ENCODE measurements at places on chromosomes 7 and 10.
A peak's percentile ranks its signal among the peaks of the same experiment; 100 is the strongest.

GRCh38 chr10:37711617-37712488 is 145.6 kb downstream of the ZNF248 start:
- no peak for DNase-seq

DNA sequence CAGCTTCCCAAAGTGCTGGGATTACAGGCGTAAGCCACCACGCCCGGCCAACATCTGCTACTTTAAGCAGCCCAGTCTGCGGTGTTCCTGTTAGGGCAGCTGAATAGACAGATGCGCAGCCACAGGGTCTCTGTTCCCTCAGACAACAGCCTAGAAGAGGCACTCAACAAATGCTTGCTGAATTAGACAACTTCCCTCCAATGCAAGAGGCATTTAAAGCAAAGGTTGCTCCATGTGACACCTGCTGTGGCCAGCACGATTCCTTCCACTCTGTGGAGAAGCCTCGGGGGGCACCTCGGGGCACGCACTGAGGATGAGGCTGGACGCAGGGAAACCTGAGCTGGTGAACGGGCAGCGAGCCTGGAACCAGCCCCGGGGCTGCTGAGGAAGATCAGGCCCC is 237.8 kb downstream of the MAD1L1 start:
- no peak for DNase-seq

DNA sequence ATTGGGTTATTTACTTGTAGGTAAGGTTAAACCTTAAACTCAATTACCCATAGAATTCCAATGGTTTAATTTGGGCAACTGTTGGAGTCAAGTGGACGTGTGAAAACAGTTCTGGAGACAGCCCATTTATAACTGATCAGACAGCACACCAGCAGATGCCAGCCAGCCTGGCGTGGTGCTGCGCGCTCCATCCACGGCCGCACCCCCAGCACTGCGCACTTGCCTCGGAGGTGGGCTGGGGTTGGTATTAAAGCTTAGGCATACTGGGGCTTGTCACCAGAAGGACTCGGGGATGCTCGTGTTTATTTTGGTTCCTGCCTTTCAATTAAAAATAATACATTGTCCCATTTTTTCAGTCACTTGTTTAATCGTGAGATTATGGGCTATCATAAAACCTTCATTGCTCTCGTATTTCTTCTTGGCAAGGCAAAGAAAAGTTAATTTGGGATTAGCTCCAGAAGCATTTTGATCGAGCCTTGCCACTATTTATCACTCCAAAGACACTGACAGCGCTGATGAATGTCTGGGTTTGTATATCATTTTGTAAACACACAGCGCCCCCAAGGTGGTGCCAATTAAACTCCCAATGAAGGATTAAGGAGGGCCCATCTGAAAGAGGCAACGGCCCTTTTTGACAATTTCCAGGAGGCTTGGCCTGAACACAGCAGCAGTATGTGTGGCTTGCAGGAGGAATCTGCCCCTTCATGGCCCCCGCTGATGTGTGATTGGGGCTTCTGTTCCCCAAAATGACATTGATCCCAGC is 204.5 kb upstream of the CXCL12 start:
- no peak for DNase-seq

- DNase-seq, result no peak
These were observed 118.1 kb downstream of the INHBA start for GRCh38 chr7:41584746-41585145.

DNA sequence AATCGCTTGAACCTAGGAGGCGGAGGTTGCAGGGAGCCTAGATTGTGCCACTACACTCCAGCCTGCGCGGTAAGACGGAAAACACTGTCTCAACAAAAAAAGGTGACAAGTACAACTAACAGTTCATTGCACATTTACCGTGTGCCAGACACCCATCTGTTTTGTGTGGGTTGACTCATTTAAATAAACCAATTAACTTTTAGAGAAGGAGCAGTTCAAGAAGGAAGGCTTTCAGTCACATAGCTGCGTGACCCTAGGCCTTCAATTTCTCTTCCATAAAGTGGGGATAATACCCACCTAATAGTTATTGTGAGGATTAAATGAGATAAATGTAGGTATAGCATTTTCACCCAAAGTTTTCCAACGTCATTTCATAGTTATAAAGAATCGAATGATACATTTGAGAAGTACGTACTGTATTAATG is 52.3 kb upstream of the KDM7A start:
- DNase-seq, result no peak

DNA sequence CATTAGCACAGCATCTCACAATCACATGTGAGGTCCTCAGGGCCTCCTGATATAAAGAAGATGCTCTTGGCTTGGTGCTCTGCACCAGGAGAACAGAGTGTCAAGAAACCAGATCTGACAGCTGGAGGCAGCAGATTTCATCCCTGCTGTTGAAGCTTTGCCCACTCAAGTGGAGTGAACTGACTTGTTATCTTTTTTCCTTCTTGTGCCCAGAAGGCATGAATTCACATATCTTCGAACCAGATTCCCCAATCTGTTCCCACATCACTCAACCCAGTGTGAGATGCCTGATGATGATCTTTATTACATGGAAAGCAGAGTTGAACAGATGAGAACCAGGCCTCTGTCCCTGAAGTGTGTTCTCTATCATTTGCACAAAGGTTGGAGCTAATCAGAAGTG is 521.0 kb downstream of the SORCS1 start:
- DNase-seq, result no peak

GRCh38 chr7:36309301-36309700 is 80.4 kb upstream of the ANLN start:
- DNase-seq, result no peak

GRCh38 chr10:128451879-128452278 is 325.7 kb upstream of the MKI67 start:
- no peak for DNase-seq

DNA sequence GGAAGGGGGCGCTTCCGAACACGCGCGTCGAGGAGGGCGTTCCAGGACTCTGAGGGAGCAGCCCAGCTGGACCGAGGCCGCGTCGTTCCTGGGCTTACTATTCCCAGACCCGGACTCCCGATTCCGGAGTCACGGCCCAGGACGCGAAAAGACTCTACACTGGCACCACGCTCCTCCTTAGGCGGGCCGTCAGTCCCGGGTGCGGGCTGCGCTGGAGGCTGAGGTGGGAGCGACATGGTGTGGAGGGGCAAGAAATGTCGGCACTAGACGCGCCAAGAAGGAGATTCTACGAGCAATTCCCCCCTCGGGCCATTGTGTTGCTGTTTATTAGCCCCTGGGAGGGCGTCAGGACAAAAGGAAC is 584 bp upstream of the RUNDC3B start:
- DNase-seq, result no peak

- no peak for DNase-seq
These were observed 4.2 kb downstream of the CYTH3 start for GRCh38 chr7:6268023-6268900.

- DNase-seq, result peak; percentile 17
These were observed 737 bp downstream of the CNNM2 start for GRCh38 chr10:102918817-102919245.

DNA sequence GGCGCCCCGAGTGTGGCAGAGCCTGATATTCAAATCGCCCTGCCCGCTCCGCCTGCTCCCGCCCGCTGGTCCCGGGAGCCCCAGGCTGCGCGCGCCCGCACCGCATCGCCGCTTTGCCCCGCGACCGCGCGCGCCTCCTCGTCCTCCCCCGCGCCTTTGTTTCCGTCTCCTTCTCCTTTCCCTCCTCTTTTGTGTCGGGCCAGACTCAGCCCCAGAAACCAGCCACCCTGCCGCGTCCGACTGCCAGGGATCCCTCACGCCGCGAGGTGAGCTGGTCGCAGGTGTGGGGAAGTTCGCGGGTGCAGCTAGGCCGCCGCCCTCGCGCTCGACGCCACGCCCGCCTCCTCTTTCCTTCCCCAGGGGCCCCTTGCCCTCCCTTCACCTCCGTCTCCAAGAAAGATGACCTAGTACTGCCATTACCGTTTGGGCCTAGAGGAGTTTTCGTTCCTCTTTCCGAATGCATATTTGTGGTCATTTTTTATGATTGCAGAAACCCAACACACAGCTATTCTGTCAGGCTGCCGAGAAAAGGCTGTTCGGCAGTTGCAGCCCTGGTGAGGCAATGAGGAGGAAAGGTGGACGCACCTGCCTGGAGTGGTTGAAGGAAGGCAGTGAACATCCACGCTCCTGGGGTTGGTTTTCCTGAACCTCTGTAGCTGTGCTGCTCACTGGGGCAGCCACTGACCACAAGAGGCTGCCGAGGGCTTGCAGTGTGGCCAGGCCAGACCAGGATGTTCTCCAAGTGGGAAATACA is 107.3 kb downstream of the SNX10 start:
- DNase-seq, result peak; percentile 41

DNA sequence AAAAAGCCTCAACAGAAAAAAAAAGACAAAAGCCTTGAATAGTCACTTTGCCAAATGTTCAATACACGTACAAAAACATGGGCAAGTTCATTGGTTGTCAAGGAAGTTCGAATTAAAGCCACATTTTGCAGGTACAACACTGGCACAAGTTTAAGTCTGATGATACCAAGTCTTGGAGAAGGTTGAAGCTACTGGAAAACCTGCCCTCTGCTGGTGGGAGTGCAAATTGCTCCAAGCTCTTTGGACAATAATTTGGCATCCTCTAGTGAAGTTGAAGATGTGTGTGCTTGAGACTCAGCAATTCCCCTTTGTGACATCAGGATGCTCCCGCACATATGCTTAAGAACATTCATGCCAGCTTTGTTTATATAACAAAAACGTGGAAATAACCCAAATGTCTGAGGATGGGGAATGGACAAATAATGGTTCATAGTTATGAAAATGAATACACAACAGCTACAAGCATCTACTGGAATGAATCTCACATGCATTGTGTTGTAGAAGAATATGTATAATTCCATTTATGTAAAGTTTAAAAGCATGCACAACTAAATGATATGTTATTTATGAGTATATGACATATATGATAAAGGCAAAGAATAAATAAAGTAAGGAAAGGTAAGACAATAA is 120.0 kb upstream of the PLPP4 start:
- peak; percentile 3 for DNase-seq

- DNase-seq, result peak; percentile 87
These were observed 126.2 kb downstream of the PRPF18 start for GRCh38 chr10:13712837-13713581.

DNA sequence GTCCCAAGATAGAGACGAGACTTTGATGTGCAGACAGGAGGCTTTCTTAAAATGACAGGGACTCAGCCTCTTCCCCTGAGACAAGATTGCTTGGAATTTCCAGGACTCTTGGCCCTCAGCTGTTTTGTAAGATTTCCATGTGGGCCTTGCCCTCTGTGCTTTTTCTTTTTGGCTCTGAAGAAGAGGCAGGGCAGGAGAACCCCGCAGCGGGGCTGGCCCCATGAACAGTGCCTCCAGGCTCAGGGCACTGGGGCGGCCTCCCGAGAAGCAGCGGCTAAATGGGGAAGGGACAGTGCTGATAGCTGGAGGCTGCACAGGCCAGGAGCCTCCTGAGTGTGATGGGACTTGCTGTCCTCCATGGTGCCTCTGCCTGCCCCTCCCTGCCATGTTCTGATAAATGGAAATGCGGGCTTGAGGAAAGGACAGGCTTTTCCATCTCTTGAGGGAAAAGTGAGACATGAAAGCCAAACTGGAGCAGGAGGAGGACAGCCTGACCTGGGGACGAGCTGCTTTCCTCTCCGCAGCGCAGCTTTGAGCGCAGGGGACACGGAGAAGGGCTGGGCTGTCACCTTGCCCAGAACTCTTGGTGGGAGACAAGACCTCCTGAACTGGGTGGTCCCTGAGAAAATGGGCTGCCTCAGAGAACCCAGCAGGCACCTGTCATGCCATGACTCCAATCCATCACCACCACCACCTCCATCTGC is 12.1 kb downstream of the SAP25 start:
- no peak for DNase-seq

DNA sequence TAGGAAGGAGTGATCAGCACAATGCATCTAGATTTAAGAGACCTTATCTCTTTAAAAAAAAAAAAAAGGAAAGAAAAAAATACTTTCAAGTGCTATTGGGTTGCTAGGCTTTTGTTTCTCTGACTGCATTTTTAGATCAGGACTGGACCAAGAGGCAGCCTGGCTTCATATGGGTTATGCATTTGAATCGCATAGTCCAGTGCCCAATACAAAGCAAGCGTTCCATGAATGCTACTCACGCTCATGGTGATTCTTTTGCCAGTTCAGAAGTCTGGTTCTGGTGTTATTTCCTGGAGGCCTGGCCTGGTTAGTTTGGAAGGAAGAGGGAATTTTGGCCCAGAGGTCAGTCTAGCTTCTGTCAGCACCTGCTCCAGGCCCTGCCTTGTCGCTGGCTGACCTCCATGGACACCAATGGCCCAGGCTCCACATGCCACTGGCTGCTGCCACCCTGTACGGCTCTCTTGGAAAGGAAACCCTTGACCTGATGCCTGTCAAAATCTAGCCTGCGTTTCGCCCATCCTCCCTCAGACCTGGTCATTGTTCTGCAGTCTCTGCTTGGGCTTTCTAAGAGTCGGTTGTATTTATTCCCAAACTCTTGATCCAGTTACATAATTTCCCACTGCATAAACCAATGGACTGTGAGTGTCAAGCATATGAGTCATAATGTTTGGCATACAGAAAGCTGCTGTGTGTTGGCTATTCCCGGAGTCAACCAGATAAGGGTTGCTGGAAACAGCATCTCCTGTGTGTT is 74.3 kb upstream of the MKX start:
- DNase-seq, result peak; percentile 53

DNA sequence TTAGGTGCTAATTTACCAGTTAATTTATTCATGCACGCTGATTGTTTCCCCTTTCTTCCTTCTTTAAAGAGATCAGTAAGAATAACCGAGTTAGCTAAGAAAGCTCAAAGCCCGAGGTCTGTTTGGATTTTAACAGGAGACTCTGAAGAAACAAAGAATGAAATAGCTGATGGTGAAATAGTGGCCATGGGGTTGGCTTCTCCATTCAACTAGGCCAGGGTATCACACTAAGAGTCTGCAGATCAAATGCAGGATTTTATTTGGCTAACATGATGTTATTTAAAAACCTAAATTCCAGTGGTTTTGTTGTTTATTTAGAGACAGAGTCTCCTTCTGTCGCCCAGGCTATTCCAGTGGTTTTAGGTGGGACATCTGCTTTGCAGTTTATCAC is 65.2 kb upstream of the SYPL1 start:
- no peak for DNase-seq

GRCh38 chr7:55439627-55440026 is 74.5 kb downstream of the LANCL2 start:
- DNase-seq, result no peak

DNA sequence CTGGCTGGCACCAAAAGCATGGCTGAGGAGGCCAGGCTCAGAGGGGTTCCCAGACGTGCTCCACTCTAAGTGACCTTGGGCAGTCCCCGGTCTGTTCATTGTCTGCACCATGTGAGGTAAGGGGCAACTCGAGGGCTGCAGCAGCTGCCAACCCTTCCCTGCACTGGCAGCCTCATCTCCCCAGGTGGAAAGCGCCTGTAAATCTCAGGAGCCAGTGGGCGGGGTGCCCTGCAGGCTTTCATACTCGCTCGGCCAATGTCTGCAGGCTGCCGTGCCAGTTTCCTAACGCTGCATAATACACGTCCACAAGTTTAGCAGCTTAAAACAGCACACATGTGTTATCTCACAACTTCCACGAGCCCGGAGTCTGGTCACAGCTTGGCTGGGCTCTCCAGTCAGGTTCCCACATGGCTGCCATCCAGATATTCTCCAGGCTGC is 12.6 kb upstream of the GDF10 start:
- DNase-seq, result no peak

Data from HTR-8/SVneo (cell line).